Activated CD4-positive, alpha-beta T cell treated with anti-CD3 and anti-CD28 coated beads for 4 hours (primary cell): ENCODE measurements at places on chromosomes 12 and 14.

- DNase-seq = no peak
Measured at GRCh38 chr12:111413442-111414086, 7.8 kb downstream of the SH2B3 start.

DNA sequence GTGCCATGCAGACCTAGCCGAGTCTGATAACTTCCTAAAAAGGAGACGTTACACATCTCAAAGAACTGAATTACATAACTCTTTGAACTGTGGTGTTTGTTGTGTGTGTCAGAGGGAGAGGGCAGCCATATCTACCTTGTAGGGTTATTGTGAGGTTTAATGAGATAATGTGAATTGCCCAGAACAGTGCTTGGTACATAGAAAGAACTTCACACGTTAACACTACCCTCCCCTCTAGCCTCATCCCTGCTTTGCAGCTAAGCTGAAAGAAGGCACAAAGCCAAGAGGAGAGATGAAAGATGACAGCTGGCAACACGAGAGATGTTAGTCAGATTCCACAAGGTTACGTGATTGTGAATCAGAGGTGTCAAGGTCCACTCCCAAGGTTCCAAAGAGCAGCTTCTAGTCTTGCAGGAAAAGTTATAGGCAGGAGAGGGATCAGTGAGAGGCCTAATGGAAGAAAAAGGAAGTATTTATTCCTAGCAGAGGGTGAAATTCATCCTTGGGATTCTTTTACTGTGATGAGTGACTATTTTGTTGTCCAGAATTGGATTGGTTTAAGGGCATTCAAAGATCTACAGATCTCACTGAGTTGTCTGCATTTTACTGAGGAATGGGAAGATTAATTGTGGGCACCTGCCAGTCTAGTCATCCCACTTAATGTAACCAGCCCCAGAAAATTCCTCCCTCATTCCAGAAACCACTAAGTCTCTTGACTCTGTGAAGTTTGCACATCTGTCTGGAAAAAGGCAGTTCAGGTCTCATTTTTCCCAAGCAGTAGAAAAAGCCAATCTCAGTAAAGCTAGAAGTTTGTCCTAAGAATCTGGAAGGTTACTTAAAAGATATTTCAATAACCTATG is 25.9 kb upstream of the WNK1 start:
- DNase-seq = no peak

DNA sequence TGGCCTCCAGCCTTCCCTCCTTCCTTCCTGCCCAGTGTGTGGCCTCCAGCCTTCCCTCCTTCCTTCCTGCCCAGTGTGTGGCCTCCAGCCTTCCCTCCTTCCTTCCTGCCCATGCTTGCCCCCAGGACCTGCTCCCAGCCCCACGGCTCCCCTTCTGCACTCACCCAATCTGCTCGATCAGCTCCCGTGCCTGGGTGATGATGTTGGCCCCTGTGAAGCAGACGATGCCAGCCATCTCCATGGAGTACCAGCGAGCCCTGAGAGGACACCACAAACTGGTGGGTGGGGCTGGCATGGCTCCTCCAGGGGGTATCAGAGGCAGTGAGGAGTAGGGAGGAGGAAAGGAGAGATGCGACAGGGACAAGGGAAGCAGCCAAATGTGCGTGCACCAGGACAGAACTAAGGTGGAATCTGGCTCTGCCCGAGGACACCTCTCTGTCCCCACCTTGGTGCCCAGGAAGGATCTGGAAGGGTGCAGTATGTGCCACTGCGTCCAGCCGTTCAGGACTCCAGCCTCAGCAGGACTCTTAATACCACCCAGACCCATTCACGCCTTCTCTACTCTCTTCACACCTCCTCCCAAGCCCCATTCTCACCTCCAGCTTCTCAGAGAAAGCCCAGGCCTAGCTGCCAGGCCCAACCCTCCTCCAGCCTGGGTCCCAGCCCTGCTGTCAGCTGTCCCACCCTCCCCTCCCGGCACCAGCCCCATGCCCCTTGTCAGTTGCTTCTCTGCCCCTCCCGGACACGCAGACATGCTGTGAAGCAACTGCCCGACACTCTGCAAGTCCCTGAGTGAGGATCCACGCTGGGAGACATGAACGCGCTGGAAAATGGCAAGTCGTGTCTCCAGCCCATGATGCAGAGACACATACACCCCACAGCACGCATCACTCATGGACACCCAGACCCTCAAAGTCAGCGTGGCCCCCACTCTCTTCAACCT is 22.7 kb downstream of the POLE start:
- DNase-seq = no peak

DNA sequence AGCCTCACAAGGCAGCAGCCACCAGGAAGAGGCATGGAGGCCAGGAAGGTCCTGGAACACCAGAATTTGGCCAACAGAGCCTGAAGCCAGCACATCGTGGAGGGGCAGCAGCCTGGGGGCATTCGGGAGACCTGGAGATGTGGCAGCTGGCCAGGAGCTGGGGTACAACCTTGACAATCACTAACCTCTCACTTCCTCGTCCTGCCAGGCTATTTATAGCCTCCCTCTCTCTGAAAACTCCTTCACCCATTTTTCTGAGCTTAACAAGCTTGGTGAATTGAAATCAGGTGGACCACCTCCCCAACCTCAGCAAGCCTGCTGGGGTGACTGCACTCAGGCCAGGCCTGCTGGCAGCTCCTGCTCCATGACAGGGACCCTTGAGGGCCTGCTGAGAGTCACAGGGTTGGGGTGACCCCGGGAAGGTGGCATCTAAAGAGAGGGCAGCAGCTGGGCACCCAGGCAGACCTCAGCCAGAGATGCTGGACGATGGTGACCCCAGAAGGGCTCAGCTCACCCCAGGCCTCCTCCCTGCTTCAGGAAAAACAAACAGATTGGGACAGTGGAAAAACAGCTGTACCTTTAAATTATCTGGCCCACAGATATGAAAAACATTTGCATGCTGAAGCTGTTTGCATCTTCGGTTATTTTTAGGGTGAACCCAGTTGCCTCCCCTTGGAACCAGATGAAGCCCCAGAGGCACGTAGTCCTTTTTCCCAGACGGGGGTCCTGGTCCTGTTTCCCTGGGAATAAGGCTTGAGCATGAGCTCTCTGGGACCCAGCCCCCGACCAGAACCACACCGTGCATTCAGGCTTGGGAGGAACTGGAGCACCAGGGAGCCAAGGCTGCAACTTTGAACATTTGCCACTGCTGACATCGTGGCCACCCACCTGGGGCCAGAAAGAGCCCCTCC is 67.0 kb downstream of the PITPNM2 start:
- DNase-seq = no peak

GRCh38 chr14:99772371-99773283 is 20.6 kb upstream of the EML1 start:
- no peak for DNase-seq

DNA sequence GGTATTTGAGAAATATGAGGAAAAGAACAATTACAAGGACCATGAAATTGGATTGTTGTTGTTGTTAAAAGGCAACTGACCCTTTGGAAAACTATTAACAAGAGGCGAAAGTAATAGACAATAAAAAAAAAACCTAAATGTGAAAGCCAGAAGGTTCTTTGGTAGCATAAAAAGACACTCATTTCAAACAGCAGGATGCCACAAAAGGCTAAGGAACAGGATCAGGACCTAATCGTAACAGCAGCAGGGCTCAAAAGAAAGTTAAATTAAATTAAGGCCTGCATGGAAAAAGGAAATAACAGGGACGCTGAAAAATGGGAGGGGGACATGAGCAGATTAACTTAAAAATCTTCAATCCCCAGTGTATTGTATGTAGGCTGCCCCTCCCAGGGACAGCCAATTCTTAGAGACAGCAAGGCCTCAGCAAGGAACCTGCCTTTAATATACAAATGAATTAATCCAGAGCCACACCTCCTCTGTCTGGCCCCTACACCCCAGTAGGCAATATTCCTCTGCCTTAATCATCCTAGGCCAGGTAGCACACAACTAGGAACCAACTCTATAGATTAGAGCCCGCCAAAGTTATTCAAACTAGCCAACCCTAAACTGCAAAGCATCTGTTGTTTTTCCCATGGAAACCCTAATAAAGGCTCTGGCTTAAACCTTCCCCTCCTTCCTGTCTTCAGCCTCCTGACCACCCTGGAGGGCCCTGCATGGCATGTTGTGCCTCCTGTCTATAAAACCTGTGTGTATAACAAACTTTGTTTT is 28.4 kb upstream of the AP4S1 start:
- no peak for DNase-seq

- no peak for DNase-seq
Measured at GRCh38 chr12:5015711-5016492, 27.8 kb upstream of the KCNA5 start.

- DNase-seq = no peak
Measured at GRCh38 chr12:8834230-8834629, 11.8 kb downstream of the A2ML1 start.

- no peak for DNase-seq
Measured at GRCh38 chr14:99407416-99407815, 73.2 kb downstream of the SETD3 start.

DNA sequence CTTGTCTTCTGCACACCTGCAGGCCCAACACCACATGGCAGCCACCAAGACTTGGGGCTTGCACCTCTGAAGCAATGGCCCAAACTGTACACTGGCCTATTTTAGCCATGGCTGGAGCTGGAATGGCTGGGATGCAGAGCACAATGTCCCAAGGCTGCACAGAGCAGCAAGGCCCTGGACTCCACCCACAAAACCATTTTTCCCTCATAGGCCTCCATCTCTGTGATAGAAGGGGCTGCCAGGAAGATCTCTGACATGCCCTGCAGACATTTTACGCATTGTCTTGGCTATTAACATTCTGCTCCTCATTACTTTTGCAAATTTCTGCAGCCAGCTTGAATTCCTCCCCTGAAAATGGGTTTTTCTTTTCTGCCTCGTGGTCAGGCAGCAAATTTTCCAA is 22.1 kb downstream of the ATXN7L3B start:
- DNase-seq = no peak

GRCh38 chr12:25377469-25378177 is 126.9 kb upstream of the KRAS start:
- DNase-seq = peak; percentile 39

DNA sequence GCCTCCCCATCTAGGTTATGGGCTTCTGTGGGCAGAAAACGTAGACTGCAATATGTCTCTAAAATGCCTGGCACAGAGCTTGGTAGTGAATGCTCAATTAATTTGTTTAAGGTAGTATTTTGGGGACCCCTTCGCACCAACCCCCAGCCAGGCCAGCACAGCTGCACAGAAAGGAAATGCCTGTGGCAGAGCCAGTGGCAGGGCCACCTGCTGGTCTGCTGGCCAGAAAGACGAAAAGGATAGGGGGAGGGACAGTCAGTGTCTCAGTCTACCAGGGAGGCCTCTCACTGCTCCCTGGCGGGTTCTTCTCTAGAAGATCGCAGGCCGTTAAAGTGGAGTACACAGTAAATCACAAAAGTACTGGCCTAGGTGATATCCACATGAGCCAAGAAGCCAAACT is 3.5 kb downstream of the RAB15 start:
- no peak for DNase-seq

DNA sequence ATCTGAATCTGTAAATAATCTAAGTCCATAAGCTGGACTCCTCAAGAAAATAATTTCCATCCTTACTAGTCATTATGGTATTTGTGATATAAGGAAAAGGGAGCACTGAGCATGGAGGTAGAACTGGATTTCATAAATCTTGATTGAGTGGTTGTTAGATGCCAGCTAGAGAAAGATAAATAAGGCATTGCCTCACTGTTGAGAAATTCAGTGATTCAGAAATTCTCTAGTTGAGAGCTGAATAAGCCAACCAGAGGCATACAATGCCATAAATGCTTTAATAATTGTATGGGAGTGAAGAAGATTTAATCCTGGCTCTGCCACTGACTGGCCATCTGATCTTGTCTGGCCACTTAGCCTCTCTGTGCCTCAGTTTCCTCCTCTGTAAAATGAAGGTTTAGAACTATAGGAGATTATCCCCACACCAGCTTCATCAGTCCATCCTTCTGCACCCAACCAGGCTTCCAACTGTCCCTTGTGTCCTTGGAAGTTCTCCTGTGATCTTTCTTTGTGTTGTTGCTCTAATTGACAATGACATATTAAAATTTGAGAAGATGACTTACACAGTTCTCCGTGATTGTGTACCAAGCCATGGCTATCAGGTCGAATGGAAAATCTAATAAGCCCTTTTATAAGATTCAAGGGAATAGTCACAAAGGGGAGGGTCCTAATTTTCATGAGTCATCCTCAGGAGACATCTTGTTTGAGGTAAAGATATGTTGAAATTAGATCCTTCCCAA is 394.3 kb downstream of the EGLN3 start:
- no peak for DNase-seq

DNA sequence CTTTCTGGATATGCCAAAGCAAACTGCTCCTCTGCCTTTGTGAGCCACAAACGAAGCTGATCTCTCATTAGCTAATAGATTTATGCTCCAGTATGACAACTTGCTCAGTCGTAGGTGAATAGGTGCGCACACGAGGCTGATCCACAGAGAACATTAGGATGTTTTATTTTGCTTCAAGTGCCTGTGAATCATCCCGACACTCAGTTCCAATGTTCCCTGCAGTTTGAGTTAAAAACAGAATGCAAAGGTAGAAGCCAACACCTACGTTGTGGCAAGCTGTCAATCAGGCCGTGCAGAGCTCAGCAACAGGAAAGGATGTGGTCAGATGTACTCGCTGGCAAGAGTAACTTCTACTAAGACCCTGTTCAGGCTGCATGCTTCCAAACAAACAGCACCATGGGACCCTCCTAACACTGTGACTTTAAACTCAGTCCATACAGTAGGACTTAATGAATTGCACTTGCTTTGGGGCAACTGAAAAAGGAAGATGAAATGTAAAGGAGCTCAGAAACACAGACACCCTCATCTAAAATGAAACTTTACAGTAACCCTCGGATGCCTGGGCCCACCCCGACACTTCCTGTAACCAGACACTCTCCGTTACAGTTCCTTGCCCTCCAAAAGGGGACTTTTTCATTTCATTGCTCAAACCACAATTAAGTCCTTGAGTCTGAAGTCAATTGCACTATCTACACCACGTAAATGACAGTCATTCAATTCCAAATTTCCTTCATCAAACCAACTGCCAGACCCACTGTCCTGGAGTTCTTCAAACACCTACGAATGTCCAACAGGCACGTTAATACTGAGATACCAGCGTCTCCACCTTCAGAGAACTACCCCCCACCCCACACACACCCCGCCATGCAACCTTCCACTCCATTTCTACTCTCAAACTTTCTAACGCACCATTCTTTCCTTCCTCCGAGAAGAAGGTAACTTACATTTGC is 1.6 kb downstream of the CCDC88C start:
- DNase-seq = peak; percentile 69

- no peak for DNase-seq
Measured at GRCh38 chr12:4275016-4275869, 1.7 kb downstream of the CCND2 start.

- no peak for DNase-seq
Measured at GRCh38 chr14:62162998-62163589, 400.9 kb downstream of the SNAPC1 start.

GRCh38 chr14:34888186-34888585 is 13.0 kb upstream of the BAZ1A start:
- no peak for DNase-seq

GRCh38 chr14:78697341-78697740 is 527.2 kb downstream of the NRXN3 start:
- DNase-seq = no peak
